Stromal cell of bone marrow (primary cell): ENCODE measurements at places on chromosomes 1 and 21.

- peak; percentile 79 for DNase-seq
Measured at GRCh38 chr1:240399381-240399780, 212.6 kb downstream of the GREM2 start.

DNA sequence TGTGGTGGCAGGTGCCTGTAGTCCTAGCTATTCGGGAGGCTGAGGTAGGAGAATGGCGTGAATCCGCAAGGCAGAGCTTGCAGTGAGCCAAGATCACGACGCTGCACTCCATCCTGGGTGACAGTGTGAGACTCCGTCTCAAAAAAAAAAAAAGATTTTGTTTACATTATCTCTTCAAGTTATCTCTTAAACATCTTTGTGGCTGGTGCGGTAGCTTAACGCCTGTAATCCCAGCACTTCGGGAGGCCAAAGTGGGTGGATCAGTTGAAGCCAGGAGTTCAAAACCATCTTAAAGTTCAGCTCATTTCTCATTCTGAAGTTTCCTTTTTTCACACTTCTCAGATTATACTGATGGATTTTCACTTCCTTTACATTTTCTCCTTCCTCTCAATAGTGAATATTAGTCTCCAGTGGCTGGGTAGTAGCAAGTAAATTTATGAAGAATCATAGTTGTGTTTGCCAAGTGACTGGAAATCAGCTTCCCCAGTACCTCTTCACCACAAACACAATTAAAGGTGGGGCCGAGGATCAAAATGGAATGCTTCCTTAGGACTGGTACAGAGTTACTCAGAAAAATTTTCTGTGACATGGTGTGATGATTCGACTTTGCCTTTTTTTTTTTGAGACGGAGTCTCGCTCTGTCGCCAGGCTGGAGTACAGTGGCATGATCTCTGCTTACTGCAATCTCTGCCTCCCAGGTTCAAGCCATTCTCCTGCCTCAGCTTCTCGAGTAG is 13.8 kb downstream of the PIP5K1A start:
- no peak for DNase-seq

GRCh38 chr1:245416781-245417180 is 262.0 kb downstream of the KIF26B start:
- DNase-seq, result no peak

DNA sequence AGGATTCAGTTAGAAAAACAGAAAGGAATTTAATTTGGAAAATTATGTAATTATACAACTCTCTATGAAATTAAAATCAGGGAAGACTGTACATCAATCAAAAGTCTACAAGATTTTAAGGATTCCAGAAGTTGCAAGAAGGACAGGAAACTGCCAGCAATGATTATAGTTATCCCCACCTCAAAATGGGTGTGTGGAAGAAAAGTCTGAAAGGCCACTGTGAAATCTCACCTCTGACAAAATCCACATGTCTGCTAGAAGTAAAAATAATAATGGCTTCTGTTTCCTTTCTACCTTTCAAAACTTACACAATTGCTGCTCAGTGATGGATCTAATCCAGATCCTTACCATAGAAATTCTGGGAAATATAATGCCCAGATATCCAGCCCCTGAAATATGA is 708.1 kb upstream of the ADGRL4 start:
- DNase-seq, result no peak

GRCh38 chr1:59061876-59062275 is 235.0 kb upstream of the FGGY start:
- peak; percentile 96 for DNase-seq

GRCh38 chr1:230548357-230548756 is 93.9 kb upstream of the COG2 start:
- no peak for DNase-seq
